Right renal cortex interstitium (tissue), 3 donors: ENCODE measurements at places on chromosomes 6 and 20. TPM values are rescaled to one million over a fixed set of nuclear protein-coding genes. Genes with fewer than 3 reads are reported as not detected.

GRCh38 chr6:128432394-128432793, 88.0 kb downstream of the PTPRK start:
- no peak for DNase-seq

- DNase-seq, result no peak
Observed at GRCh38 chr6:155315516-155315871, 1.2 kb upstream of the TFB1M start.

Gene FGD2
- 1.5 TPM for polyA plus RNA-seq

DNA sequence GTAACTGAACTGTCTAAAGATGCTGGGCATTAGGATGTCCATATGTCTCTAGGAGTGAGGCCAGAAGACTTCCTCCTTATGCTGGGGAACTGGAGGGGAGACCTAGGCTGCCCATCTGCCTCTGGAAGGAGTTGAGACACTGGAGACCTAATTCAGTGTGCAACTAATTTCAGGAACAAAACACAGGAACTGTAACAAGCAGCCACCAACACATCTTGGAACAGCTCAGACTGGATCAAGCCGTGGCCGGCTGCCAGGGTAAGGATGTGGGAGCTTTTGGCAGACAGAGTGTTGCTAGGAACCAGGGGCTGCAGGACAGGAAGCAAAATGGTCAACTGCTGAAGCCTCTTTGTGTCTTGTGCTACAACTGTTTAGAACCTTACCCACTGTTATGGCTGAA, 16.4 kb upstream of the MAS1 start:
- no peak for DNase-seq

DNA sequence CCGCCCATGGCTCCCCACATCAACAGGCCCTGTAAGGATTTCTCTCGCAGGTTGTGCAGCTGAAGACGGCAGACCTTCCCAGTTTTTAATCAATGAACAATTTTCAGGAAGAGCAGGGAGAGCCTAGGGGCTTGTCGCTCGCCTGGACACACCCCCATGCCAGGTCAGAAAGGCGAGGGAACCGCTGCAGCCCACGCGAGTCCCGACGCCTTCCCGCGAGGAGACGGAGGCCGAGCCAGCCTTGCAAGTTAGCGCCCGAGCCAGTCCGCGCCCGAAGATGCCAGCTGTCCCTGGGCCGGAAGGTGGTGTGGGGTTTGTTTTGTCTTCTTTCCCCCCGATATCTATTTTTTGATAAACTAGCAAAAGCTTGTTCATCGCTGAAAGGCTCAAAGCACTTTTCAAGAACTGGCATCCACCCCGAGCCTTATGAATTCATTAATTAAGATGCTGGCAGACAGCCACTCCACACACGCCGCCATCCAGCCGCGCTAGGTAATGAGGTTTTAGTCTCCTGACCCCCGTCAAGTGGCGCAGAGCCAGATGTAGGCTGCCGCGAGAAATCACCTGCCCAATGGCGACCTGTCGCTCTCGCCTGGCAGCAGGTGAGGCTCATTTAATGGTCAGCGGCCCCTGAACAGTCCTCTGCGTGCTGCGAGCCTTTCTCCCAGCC, 6.6 kb downstream of the CCDC167 start:
- DNase-seq, result no peak

DNA sequence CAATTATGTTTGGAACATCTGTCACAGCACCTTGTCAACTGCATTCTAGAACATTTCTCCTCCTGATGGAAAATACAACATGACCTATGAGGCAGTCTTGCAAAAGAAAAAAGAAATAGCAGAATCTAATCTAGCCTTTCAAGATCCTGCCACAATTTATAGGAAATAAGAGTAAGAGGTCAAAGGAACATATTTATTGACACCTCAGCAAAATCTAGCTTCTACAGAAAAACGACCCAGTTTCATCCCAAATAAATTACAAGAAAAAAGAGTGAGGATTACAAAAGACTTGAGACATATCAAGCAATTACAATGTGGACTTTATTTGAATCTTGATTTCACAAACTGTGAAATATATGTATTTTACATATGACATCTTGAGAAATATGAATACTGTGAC, 4.2 kb downstream of the FBXO9 start:
- DNase-seq, result no peak

GRCh38 chr20:50259705-50260478, 69.3 kb downstream of the CEBPB start:
- no peak for DNase-seq

DNA sequence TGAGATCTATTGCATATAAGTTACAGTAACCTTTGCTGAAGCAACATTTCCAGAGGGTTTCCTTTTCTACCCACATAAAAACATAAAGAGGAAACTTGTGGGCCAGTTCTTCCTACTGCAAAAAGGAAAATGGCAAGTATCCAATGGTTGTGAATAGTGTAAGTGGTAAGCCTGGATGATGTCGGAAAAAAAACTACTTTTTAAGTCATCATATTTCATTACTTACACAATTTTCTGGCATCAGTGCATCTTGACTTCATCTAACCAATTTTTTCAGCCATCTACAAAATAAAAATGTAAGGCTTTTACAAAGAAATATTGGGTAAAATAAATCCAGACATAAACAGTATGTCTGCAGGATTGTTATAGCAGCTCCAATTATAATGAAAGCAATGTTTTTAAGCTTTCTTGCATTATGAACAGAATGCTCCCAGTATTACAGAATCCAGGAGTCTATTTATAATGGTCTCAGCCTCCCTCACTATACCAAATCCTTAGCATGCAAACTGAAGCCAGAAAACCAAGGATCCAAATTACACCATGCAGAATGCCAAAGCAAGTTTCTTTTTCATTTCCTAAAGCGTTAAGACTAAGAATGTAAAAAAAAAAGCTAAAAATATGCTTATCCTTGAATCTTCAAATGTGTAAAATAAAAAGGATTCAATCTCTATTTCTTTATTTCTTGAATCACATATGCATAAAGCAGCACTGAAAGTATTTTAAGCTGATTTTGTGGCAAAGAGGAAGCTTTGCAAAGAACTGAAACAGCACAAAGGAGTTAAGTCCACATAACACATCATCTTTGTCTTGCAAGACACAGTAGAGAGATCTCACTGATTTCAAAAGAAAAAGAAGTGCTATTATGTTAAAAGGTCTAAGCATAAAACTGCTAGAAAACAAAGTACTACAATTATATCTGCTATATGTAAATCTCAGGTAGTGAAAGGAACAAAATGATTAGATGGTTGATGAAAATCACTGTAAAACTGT, 126.8 kb upstream of the HMGCLL1 start:
- no peak for DNase-seq

Gene PHACTR1
- polyA plus RNA-seq, result 9.9 TPM
